ENCODE measurements at places on chromosomes 2 and 18. TPM values are rescaled to one million over a fixed set of nuclear protein-coding genes. Genes with fewer than 3 reads are reported as not detected.

GRCh38 chr2:240060977-240061591 lies 7.8 kb upstream of the OR6B3 start:
- DNase-seq, result no peak

- no peak for DNase-seq
Observed at GRCh38 chr2:225468131-225468530, 68.6 kb downstream of the NYAP2 start.

DNA sequence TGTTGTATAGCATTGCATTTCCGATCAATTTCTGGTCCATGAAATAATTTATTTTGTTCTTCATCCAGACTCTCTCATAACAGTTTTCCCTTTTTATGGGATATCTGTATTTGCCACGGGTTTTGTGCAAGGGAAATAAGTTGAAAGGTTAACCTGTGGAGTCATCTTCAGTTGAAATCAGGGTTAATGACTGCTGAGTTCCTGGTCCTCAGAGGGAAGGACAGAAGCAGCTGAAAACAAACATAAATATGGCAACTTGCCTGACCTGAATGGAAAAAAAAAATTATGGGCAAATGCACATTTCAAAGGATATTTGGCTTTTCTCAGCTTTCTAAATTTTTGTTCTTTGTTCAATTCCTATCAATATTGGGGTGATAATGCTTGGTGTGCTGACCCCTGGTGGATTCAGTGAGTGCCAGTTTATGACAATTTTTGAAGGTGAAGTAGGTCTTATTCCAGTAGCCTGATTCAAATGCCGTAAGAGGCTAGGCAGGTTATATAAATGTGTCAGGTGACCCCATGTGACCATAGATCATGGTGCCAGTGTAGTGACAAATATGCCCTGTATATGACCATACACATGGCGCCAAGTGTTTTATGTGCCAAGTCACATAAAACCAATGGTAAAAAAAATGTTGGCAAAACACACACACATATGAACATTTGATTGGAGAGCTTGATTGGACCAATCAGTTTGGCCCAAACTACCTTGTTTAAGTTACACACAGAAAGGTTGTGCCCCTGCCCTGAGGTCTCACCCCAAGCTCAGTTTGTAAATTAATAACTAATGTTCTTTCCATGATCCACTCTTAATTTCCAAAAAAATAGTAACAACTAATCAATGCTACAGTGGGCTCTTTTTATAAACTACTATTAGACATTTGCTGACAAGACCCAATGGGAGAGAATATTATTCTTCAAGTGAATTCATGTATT lies 47.6 kb upstream of the FAM124B start:
- DNase-seq, result no peak

Gene HRH4
- polyA plus RNA-seq, result 0.26 TPM

Gene CD8B2
- 0.20 TPM for polyA plus RNA-seq

Gene TFCP2L1
- 61.0 TPM for polyA plus RNA-seq

Gene DAW1
- polyA plus RNA-seq, result 0.72 TPM

Gene RSAD2
- polyA plus RNA-seq, result 2.5 TPM

- no peak for DNase-seq
Observed at GRCh38 chr2:18200771-18201170, 322.3 kb downstream of the KCNS3 start.

Gene CABYR
- 6.4 TPM for polyA plus RNA-seq

- DNase-seq, result no peak
Observed at GRCh38 chr2:102770506-102770905, 8.7 kb downstream of the TMEM182 start.

- no peak for DNase-seq
Observed at GRCh38 chr2:175824243-175824642, 177.8 kb downstream of the LNPK start.

Gene SMYD1
- not detected for polyA plus RNA-seq
